ENCODE measurements at places on chromosomes 11 and 22. TPM values are rescaled to one million over a fixed set of nuclear protein-coding genes. Genes with fewer than 3 reads are reported as not detected.

BID gene
- 164 TPM for total RNA-seq

LRRC4C gene
- not detected for total RNA-seq

SCN4B gene
- 1.2 TPM for total RNA-seq

GGTLC2 gene
- not detected for total RNA-seq

NOX4 gene
- total RNA-seq, result 6.8 TPM

GDPD4 gene
- total RNA-seq, result not detected

CENATAC gene
- 27.3 TPM for total RNA-seq

Measured in Daoy (cell line).